Mucosa of descending colon (tissue), 3 donors: ENCODE measurements at places on chromosomes 5 and 9. TPM values are rescaled to one million over a fixed set of nuclear protein-coding genes. Genes with fewer than 3 reads are reported as not detected.

DNA sequence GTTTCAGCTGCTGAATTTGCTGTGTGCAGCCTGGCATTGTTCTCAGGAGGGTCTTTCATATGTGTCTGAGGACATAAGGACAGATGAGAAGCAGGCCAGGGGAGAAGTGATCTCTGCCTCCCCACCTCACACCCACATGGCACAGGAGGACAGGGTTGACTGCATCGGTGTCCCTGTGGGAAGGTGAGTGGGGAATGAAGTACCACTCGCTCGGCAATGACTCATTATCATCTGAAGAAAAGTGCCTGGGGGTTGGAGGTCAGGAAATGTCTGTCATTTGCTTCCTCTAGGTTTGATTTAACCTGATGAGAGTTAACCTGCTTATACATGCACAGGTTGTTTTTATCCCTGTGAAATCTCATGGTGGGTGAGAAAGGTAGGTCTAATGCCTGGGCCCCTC lies 195.0 kb downstream of the GADD45G start:
- no peak for DNase-seq

DNA sequence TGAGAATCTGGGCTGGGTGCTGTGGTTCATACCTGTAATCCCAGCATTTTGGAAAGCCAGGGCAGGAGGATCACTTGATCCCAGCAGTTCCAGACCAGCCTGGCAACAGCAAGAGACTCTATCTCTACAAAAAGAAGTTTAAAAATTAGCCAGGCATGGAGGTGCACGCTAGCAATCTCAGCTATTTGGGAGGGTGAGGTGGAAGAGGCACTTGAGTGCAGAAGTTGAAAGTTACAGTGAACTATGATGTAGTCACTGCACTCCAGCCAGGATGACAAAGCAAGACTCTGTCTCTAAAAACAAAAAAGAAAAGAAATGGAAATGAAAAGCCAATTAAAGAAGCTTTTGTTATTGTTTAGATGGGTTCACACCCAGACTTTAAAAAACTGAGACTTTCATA lies 131.6 kb upstream of the RASA1 start:
- no peak for DNase-seq

The ACSL6 gene
- 0.77 TPM for total RNA-seq

DNA sequence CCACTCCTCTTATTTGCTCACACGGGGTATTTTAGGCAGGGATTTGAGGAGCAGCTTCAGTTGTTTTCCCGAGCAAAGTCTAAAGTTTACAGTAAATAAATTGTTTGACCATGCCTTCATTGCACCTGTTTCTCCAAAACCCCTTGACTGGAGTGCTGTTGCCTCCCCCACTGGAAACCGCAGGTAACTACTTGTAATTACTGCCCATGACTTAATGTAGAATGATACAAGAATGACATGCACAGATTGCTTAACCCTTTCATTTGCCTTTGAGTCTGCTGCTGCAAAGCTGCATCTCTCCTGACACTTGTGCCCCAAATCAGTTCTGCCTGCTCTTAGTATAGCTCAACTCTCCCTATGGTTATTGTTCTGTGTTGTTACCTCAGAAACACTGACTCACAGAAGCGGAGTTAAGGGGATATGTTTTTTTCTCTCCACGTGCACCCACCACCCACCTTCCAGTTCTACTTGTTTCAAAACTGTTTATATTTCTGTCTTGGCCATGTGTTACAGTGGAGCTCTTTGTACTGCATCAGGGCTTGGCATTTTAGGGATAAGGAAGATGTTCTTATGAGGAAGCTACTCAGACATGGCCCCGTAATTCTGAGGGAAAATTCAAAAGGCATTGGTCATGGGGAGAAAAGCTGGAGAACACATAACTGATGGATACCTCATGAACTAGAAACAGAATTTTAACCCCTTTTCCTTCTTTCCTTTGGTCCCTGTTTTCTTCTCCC lies 2.3 kb downstream of the ADRB2 start:
- DNase-seq, result no peak

The ZBED3 gene
- total RNA-seq, result 7.9 TPM

DNA sequence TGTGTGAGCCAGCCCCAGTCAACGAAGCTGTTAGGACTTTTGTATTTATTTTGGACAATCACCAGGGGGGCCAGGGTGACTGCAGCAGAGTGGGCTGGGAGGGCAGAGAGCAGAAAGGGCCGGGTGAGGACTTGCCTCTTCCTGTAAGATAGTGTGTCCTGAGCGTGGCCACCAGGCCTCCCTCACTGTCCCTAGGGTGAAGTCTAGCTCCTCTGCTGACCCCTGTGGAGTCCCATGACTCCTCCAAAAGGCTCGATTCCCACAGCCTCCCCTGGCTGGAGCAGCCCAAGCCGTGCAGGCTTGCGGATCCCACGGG lies 147.8 kb downstream of the RXRA start:
- peak; percentile 43 for DNase-seq

The EFNA5 gene
- 12.7 TPM for total RNA-seq

DNA sequence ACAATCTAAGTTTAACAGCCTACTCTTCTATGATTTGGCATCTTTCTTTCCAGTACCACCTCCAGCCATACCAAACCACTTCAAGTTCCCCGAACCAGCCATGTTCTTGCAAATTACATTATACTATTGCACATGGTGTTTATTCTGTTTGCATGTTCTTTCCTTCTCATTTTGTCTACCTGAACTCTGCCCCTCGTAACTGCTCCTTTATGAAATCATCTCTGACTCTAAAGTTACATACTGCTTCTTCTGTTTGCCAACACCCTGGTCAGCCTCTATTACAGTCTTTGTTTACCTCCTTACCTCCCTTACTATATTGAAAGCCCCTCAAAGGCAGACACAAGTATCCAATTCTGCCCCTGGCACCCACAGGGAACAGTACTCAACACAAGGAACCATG lies 6.0 kb downstream of the PPP6C start:
- no peak for DNase-seq

The CDHR2 gene
- total RNA-seq, result 69.0 TPM

- DNase-seq, result no peak
These were observed 2.4 kb upstream of the SLC6A18 start for GRCh38 chr5:1222621-1223277.

The PCDHA9 gene
- total RNA-seq, result 0.17 TPM

The SLC28A3 gene
- total RNA-seq, result 7.2 TPM

- DNase-seq, result no peak
These were observed 115.3 kb upstream of the MSX2 start for GRCh38 chr5:174609116-174609515.
